ENCODE measurements at places on chromosomes 1 and 21.

DNA sequence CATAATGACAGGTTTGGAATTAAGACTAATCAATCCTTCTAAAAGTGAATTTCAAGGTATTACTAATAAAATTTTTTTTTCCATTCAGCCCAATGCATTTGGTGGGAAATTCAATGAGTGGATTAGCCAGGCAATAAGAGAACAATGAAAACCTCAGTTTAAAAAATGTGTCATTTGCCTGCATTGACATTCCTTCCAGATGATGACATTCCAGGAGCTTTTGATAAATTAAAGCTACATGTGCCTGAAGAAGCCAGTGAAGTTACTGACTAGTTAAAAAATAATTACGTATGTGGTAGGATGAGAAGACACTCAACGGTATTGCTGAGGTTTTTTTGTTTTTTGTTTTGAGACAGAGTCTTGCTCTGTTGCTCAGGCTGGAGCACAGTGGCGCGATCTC is 37.9 kb upstream of the RC3H1 start:
- DNase-seq = no peak

DNA sequence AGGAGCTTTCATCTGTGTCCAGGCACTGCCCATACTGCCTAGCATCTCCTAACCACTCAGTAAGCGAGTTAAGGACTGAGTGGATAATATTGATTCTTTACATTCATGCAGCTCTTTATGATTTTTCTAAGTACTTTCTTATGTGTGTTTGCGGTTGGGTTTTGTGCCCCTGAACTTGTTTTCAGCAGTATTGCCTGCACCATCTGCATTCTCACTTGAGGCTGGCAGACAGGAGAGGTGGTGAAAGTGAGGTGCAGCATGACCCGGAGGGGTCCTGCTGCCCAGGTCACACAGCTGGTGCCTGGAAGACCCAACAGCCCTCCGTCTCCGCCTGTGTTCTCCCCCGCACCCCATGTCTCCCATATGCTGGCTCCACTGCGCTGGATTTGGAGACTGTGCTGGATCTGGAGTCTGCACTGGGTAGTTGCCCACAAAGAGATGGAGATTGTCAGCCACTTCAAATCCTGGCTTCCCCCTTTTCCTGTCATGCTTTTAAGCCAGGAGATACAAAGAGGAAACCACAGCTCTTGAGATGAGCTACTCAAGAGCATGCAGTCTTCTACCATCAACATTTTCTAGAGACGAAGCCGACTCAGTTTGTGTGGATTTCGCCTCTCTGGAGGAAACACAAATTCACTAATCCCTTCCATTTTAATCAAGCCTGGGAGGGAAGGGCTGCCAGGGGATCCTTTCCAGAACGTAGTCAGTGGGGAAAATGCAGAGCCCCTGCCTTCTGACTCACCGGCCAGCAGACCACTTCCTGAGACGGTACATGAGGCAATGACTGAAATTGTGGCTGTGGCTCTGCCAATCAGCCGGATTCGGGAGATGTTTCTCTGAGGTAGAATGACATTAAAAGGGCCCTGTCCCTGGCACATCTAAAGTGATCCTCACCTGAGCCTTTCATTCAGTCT is 71.7 kb upstream of the ANGPTL1 start:
- no peak for DNase-seq

GRCh38 chr1:17661546-17662157 is 93.5 kb upstream of the ACTL8 start:
- peak; percentile 37 for DNase-seq

DNA sequence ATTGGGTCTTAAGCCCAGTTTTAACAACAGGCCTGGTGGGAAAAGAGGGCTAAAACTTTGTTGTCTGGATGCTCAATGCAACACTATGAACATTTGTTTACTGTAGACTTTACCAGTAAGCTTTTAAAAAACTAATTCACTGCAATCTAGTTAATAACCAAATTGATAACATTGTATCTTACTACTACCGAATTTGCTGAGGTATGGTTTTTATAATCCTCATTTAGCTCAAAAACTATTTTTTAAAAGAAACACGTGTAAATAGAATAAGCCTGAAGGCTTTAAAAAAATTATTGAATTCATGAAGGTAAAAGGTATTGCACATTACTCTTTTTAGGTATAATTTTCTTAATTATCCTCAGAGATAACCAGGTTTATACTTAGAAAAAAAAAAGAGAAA is 500.6 kb downstream of the RWDD3 start:
- no peak for DNase-seq

DNA sequence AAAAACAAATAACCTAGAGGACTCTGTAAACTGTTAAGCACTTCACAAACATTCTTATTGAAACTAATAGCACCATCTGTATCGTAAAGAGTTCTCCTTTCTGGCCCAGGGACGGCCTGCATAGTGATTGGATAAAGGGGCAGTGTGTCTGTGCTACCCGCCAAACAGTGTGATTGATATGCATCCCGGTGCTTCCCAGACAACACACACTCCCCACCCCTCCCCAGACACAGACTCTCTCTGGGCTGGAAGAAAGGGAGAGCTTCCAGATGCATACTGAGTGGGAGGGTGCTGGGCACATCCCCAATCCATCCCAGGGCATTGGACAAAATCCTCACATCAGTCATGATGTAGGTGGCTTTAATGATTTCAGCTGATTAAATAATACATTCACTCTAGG is 3.7 kb downstream of the HSD11B1 start:
- no peak for DNase-seq

DNA sequence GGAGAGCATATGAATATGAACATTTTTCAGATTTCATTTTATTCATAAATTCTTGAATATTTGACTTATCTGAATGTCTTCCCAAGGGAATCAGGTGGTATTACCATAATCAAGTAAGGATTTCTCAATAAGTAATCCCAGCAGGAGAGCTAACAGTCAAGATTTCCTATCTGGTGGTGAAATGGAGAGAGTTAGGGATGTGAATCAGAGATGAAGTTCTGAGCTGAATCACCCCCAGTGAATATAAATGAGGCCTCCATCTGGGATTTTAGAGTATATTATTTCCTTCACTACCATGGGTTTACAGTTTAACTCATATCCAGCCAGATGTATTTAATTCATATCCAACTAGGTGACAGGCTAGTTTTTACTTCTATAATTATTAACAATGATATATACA is 61.5 kb upstream of the RGS2 start:
- DNase-seq = no peak

GRCh38 chr1:20209471-20209870 is 23.2 kb upstream of the PLA2G2C start:
- no peak for DNase-seq

- DNase-seq = no peak
Measured at GRCh38 chr1:76868154-76868882, 1.0 kb downstream of the ST6GALNAC5 start.

GRCh38 chr21:43362321-43362791 is 64.6 kb downstream of the SIK1 start:
- DNase-seq = no peak

GRCh38 chr21:42983103-42983502 is 8.7 kb downstream of the PKNOX1 start:
- DNase-seq = no peak

DNA sequence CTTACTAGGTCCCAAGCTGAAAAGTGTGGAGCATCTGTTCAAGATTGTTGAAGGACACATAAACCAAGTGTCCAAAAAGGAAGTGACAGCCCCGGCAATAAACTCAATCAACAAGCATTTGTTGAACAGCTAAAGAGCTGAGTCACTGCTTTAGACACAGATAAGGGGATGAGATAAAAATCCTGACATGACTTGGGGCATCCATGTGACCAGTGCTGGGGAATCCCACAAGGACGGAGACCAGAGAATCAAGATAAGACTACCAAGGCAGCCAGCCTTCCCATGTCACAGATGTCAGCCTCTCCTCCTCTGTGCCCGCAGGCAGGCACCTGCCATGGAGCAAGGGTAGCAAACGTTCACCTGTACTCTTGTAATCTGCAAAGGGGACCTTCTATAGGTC is 118.6 kb upstream of the KAZN start:
- DNase-seq = no peak

GRCh38 chr1:184553845-184554244 is 167.0 kb downstream of the C1orf21 start:
- no peak for DNase-seq

GRCh38 chr21:44533891-44534627 is 5.9 kb downstream of the KRTAP10-1 start:
- no peak for DNase-seq

- DNase-seq = no peak
Measured at GRCh38 chr1:182611787-182612186, 7.6 kb upstream of the RGS16 start.

- no peak for DNase-seq
Measured at GRCh38 chr1:36269408-36269838, 36.7 kb upstream of the SH3D21 start.

- DNase-seq = no peak
Measured at GRCh38 chr21:43974791-43975468, 37.2 kb upstream of the TRAPPC10 start.

- DNase-seq = no peak
Measured at GRCh38 chr1:11475748-11476147, 3.2 kb upstream of the DISP3 start.

DNA sequence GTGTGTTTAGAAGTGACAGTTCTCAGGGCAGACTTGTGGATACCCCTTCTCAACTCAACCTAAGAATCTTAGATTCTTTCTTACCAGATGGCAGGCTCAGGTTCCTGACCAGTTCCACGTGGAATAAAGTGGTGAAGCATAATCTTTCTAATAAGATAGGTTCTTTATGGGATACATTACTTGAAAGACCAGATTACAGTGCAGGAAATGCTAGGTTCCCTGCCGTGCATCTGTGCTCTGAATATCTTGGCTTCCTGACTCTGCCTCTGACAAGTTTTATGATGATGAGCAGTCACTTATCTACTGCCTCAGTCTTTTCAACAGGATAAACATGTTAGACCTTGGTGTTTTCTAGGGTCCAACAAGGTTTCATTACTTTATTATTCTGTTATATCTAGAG is 207.9 kb upstream of the CACYBP start:
- no peak for DNase-seq

- DNase-seq = no peak
Measured at GRCh38 chr1:225879521-225880221, 2.5 kb downstream of the TMEM63A start.

- DNase-seq = no peak
Measured at GRCh38 chr1:166032572-166033371, 134.0 kb downstream of the FAM78B start.

DNA sequence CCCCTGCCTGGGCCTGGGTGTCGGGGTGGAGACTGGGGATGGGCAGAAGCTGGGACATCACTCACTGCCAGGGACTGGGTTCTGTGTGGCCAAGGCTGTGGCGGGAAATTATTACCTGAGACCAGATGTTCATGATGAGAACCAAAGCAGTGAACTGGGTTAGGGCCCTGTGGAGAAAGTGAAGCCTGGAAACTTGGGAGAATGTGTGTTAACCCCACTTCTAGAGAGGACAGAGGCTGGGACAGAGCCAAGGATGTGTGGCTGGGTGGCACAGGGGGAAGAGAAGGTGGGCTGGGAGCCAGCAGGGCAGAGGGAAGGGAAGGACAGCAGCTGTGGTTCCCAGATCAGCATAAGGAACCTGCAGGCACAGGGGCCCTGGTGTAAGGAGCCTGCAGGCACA is 31.3 kb downstream of the CNIH3 start:
- DNase-seq = no peak

- no peak for DNase-seq
Measured at GRCh38 chr1:209685821-209686220, 10.6 kb downstream of the G0S2 start.
